Stimulated activated naive CD8-positive, alpha-beta T cell treated with anti-CD3 and anti-CD28 coated beads, Interleukin-15, amount 100 ng/mL, for 72 hours (primary cell): ENCODE measurements at places on chromosomes 1 and 21.

DNA sequence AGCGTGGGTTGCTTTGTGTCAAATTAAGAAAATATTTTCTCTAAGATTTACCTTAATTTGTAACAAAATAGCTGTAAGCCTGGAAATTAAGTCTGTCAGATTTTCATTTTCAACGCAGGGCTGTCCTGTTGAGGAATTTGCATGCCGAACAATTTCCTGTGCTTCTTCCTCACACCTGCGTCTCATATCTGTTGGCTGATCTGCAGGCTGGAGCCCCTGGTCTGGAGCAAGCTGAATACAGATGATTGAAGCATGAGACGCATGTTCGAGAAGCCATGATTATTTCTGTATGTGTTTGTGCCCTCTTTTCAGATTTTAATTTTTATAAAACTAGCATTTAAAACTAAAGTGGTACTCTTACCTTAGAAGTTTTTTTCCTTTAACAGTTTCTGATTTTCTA, 9.8 kb downstream of the MIXL1 start:
- no peak for DNase-seq

DNA sequence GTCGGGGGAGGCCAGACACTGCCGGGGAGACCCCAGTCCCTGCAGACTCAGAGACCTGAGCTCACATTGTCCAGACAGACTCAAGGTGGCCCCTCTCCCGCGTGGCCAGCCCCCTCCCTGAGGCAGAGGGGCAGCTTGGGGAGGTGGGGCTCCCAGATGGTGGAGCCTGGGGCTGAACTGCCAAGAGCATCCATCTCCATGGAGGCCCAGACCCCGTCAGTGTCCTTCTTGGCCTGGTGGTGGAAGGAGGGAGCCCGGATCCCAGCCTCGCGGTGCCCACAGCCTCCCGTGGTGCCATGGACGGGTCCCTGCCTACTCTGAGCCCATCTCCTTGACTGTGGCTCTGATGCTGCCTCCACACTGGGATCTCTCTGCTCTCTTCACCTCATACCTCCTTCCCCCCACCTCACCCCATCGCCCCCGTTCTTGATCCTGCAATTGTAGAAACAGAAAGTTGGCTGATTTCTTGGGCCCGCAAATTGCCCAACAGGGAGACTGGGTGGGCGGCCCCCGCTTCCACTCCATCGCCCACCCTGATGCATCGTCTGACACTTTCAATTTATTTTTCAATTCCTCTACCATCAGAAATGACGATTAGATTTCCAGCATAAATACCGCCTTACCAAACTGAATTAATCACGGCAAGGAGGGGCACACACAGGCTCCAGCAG, 348.9 kb downstream of the MATN1 start:
- no peak for DNase-seq

DNA sequence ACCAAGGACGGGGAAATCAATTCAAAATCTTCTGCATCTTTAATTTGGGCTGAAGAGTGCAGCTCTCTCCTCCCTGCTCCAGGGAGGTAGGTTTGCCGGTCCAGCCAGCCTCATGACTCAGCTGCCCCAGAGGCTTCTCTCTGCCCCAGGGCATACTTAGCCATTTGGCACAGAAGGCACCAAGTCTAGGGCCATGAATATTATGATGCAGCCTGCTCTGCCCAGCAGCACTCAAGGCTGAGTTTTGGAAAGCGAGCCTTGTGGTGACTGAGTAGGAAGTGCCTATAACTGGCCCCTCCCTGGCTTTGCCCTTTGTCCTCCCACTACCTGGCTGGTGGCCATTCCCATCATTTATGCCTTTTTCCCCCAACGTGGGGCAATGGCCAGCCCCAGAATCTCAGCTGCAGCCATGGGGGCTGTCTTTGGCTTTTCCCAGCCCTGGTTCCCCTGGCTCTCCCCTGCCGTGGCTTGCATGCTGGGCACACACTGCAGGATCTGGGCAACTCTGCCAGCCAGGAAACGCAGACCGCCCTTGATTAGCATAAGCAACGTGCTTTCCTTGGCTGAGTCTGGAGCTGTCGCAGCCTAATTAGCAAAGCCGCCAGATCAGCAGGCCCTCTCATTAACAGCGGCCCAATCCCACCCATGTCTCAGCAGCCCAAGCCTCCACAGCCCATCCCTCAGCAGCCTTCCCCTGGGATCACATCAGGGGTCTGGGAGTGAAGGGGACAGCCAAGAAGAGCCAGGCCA, 258.6 kb upstream of the TMEM51 start:
- no peak for DNase-seq

- DNase-seq, result peak; percentile 41
These were observed 38.2 kb upstream of the H6PD start for GRCh38 chr1:9196129-9197040.

DNA sequence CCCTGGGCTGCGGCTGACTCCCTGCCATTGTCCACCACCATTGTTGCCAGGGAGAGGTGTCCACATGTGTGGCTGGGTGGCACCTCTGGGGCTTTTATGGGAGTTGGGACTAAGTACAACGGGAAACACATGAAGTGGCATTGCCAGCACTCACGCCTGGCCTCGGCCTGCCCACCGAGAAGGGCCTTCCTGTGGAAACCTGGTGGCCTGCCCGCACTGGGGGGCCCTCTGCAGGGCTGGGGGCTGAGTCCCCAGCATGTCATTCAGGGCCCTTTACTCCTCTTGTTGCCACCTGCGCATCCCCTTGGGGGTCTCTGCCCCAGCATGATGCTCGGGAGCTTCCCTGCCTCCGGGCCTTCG, 35.5 kb upstream of the RUNX3 start:
- no peak for DNase-seq

DNA sequence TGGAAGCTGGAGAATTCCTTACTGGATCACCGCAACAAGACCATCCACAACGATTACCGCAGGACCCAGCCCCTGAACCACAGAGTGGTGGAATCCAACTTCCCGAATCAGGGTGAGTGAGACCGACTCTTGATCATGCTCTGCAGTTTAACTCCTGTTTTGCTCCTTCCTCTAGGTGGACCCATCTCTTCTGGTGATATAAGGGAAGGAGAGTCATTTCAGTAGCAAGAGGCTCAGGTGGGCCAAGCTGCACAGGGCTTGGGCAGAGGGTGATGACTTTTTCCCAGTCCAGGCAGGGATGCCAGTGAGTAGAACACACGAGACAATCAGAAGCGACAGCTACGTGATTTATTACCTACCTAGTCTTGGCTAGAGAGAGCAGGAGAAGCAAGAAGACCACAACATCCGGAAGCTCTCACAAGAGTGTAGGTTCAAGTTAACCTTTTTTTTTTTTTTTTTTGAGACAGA, 25.2 kb downstream of the CA6 start:
- peak; percentile 84 for DNase-seq

GRCh38 chr1:68314151-68314780, 81.9 kb upstream of the WLS start:
- no peak for DNase-seq

- no peak for DNase-seq
These were observed 68.5 kb downstream of the RGS2 start for GRCh38 chr1:192877283-192877886.

DNA sequence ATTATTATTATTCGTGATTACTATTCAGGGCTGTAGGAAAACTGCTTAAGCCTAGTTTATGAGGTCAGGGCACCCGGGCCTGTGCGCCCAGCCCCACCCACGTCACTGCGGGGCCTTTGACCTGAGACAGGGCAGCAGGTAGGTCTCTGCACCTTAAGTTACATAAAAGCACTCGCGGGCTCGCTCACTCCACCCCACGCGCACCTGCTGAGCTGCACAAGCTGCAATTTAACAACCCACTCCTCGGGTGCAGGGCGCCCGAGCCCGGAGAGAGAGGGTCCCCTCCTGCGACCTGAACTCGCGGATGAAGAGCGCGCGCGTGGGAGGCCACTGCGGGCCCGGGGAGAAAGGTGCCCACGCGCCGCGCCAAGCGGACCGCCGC, 477 bp downstream of the ICMT start:
- DNase-seq, result no peak

DNA sequence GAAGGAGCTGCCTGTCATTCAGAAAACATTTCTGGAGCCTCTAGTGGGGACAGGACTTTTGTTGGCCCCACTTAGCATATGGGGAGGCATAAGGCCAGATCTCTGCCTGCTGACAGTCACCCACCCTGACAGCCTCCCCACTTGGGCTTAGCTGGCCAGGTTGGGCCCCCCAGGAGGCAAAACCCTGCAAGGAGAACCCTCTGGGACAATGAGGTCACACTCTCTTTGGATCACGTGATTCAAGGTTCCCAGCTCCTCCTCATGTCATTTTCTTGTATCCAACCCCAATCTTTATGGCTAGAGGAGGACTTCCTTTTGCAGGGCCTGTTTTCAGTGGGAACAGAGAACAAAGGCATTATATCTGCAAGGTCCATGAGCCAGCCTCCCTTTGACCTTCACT, 60.0 kb downstream of the NAV1 start:
- no peak for DNase-seq

DNA sequence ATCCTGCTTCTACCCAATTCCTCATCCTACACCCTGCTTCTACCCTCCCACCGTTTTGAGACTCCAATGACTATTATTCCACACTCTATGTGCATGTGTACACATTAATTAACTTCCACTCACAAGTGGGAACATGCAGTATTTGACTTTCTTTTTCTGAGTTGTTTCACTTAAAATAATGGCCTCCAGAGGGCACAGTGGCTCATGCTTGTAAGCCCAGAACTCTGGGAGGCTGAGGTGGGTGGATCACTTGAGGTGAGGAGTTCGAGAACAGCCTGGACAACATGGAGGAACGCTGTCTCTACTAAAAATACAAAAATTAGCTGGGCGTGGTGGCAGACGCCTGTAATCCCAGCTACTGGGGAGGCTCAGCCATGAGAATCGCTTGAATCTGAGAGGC, 464.8 kb downstream of the PTBP2 start:
- DNase-seq, result no peak

DNA sequence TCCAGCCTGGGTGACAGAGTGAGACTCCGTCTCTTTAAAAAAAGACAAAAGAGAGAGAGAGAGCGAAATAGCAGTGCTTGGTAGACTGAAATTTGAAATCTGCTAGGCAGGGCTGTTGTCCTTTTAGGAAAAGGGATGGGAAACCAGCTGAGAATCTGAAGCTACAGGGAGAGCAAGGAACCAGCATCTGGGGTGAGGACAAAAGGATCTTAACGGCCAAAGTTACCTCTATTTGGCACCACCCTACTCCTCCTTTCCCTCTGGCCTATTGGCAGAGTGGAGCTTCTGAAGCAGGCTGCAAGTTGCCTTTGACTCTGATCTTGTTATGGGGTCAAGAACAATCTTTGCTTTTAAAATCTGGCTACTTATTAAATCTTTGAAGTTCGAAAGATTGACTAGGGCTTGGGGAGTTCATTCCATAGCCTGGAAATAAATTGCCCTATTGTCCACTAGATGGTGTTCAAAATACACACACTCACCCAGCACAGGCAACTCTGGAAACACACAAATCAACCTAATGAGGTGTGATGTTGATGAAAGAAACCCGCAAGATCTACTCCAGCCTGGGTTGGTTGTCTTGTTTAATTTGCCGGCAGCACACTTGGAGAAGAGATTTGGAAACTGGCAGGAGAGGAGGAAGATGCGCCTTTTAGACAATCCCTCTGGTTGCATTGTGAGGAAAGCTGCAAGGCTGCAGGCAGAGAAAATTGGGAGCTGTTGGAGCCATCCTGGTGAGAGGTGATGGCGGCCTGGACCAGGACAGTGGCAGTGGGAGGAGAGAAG, 16.5 kb upstream of the PARP1 start:
- peak; percentile 37 for DNase-seq

DNA sequence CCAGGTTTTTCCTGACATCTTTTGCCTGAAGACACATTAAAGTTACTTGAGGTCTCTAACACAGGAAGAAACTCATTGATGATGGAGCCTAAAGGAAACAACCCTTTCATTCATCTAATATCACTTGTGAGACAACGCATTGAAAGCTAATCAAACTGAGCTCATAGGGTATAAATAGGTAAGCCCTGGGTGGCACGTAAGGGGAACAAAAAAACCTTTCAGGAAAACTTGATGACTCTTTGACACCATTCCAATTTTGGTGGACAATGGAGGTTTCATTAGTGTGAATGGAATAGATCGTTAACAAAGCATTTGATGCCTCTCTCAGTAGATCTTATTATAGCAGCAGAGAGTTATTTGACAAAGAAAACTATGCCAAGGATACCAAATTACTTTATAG, 80.7 kb upstream of the DUSP10 start:
- DNase-seq, result no peak

- DNase-seq, result no peak
These were observed 25.8 kb upstream of the GADD45A start for GRCh38 chr1:67659229-67659628.

GRCh38 chr21:43925096-43925481, 60.1 kb downstream of the AGPAT3 start:
- no peak for DNase-seq

DNA sequence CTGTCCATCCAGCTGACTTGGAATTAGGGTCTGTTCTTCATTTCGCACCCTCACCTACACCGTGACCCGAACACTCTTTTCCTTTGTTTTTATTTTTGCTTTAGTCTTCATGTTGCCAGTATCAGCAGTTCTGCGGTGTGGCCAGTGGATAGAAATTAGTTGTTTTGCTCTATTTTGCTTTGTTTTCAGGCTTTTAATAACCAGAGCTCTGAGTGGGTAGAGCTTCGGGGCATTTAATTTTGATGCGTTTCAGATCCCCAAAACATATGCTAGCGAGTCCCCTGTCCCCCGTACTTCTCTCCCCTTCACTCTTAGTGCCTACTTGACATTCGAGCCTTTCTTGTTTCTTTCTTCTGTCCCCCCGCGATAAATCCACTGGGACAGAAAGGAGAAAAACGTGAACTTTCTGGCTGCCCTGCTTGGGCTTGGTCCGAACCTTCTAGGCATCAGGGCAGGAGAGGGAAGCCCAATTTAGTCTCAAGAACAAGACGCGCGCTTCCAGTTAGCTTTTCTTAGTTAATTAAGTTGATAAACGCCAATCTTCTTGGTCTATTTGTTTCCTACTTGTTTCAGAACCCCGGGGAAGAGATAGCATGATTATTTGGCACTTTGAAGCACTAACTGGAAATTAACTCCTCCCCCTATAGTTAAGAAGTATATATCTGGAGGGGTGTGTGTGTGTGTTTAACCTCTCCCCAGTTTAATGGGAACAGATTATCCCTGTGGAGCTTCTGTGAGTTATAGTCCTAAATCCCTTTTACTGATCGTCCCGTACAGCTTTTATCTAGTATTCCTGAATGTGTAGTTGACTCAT, 839 bp downstream of the SWT1 start:
- DNase-seq, result peak; percentile 3

DNA sequence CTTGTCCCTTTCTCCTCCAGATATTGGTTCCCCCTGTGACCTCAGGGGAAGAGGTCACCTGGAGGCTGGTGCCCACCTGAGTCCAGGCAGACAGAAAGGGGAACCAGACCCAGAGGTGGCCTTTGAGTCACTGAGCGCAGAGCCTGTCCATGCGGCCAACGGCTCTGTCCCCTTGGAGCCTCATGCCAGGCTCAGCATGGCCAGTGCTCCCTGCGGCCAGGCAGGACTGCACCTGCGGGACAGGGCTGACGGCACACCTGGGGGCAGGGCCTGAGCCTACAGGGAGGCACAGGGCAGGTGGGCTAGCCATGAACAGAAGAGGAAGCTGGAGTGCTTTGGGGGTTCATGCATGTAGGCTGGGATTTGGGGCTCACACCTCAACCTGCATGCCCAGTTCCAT, 2.7 kb downstream of the TNFRSF14 start:
- DNase-seq, result no peak

GRCh38 chr1:151005729-151006319, 878 bp downstream of the MINDY1 start:
- DNase-seq, result no peak
